Activated CD8-positive, alpha-beta T cell treated with anti-CD3 and anti-CD28 coated beads for 36 hours (primary cell): ENCODE measurements at places on chromosomes 5 and 9. TPM values are rescaled to one million over a fixed set of nuclear protein-coding genes. Genes with fewer than 3 reads are reported as not detected.

GRCh38 chr5:163889369-163889768, 383.9 kb downstream of the MAT2B start:
- H3K4me3 ChIP-seq = no peak overlapping the region
- H3K36me3 ChIP-seq = no peaks in the 10 kb centered on the region
- DNase-seq = no peak
- no peak overlapping the region for H3K27ac ChIP-seq

Gene PCDHGB2
- total RNA-seq = 0.11 TPM

Gene SPINK6
- not detected for total RNA-seq

DNA sequence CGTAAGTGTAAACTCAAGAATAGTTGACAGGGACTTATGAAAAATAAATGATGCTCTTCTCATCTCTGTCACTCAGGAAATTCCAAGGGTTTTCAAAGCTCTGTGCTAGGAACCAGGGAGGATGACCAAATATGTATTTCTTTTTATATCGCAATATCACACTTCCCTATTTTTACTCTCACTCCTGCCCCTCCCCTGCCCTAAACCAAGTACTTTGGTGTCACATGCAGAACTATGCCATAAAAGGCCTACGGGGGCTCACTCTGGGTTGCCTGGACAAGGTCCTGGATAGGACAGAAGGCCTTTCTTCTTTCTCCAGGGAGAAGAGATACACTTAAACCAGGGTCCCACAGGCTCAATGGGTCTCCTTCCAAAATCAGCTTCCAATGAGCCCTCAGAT, 8.3 kb upstream of the RETREG1 start:
- H3K27me3 ChIP-seq = no peaks in the 10 kb centered on the region
- H3K36me3 ChIP-seq = peaks cover 3% of the 10 kb centered on the region
- DNase-seq = no peak
- no peak overlapping the region for H3K4me3 ChIP-seq
- peaks cover 45% of the 10 kb centered on the region for H3K4me1 ChIP-seq

Gene SELENOP
- not detected for total RNA-seq

Gene BRINP1
- total RNA-seq = not detected
